ENCODE measurements at places on chromosomes 1 and 21. TPM values are rescaled to one million over a fixed set of nuclear protein-coding genes. Genes with fewer than 3 reads are reported as not detected.

The CPLANE2 gene
- total RNA-seq = 15.0 TPM

The ARPC5 gene
- total RNA-seq = 71.7 TPM

The TMEM63A gene
- 4.4 TPM for total RNA-seq

The SLAMF7 gene
- total RNA-seq = not detected

The AKR7A3 gene
- 2.5 TPM for total RNA-seq

The KCNJ15 gene
- 0.31 TPM for total RNA-seq

The PIK3R3 gene
- 32.6 TPM for total RNA-seq

The AZIN2 gene
- 21.6 TPM for total RNA-seq

The ACP6 gene
- 23.5 TPM for total RNA-seq

The KIF17 gene
- total RNA-seq = 5.9 TPM

The AK5 gene
- total RNA-seq = 31.0 TPM

The CACNA1S gene
- total RNA-seq = not detected

The HFM1 gene
- 53.8 TPM for total RNA-seq

Data from parietal lobe (tissue), 2 donors.